Stimulated activated CD4-positive, alpha-beta T cell treated with anti-CD3 and anti-CD28 coated beads, Interleukin-4, amount 100 ng/mL, for 48 hours (primary cell): ENCODE measurements at places on chromosomes 2 and 18.

- DNase-seq = no peak
Measured at GRCh38 chr2:218827701-218828476, 3.7 kb downstream of the PRKAG3 start.

GRCh38 chr18:74137920-74138538 is 9.6 kb downstream of the FBXO15 start:
- no peak for DNase-seq

DNA sequence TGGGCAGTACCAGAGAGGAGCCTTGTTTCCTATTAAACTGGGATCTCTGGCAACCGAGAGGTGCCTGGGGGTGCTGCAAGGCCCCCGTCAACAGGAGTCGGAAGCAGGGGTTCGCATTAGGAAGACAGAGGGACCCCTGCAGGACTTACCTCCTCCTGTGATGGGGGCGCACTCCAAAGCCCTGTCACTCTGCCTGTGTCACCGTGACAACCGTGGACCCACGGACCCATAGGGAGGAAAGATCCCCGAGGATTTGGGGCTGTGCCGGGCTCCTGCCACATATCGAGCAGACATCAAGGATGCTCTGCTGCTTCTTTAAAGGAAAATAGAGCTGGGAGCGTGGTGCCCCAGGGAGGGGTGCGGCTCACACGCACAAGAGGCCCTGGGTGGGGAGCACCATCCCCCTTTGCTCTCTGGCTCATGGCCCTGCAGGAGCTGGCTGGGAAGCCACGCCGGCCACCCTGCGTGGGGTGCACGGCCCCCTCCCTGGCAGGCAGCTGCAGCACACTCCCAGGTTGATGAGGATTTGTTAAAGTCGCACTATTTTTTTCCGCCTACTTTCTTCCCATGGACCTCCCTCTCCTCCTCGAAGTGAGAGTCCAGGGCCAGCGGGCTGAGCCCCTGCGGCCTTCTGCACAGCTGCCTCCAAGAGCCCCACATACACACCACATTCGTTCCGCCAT is 167.5 kb downstream of the TWIST2 start:
- DNase-seq = no peak

DNA sequence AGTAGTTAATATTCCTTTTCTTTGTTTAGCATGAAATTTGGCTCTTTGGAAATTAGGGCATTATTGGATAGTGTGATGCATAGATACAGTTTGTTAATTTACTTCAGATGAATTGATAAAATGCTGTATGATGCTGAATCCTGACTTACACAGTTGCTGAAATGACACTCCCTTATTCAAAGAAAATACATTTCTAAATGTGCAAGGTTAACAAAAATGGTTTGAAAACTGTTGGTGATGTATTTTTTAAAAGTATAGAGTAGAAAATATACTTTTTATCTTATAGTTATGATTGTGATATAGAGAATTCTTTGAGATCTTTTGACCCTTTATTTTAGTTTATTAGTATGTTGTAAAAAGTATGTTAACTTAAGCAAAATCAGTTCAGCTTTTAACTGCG is 27.8 kb downstream of the VAPA start:
- DNase-seq = no peak

DNA sequence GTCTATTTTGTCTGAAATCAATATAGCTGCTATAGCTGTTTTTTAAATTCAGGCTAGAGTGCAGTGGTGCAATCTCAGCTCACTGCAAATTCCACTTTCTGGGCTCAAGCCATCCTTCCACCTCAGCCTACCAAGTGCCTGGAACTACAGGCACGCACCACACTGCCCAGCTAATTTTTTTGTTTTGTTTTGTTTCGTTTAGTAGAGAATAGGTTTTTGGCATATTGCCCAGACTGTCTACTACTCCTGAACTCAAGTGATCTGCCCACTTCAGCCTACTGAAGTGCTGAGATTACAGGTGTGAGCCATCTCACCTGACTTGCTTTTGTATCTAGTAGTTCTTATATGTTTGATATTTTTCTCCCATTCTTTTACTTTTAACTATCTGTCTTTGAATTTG is 259.7 kb downstream of the CDH19 start:
- no peak for DNase-seq

DNA sequence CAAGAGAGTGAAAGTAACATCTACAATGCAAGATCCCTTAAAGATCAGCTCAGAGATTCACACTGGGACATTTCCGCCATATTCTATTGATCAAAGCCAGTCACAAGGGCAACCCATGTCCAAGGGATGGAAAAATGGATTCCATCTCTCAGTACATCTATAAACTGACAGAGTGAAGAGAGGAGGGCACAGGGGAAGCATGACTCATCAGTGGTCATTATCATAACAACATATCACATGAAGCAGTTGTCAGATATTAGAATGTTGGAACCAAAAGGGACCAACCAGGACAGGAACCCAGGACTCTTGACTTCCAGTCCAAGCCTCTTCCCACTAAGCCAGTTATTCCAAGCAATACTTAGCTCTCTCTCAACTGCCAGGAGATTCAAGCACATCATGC is 54.9 kb upstream of the IGFBP2 start:
- no peak for DNase-seq

DNA sequence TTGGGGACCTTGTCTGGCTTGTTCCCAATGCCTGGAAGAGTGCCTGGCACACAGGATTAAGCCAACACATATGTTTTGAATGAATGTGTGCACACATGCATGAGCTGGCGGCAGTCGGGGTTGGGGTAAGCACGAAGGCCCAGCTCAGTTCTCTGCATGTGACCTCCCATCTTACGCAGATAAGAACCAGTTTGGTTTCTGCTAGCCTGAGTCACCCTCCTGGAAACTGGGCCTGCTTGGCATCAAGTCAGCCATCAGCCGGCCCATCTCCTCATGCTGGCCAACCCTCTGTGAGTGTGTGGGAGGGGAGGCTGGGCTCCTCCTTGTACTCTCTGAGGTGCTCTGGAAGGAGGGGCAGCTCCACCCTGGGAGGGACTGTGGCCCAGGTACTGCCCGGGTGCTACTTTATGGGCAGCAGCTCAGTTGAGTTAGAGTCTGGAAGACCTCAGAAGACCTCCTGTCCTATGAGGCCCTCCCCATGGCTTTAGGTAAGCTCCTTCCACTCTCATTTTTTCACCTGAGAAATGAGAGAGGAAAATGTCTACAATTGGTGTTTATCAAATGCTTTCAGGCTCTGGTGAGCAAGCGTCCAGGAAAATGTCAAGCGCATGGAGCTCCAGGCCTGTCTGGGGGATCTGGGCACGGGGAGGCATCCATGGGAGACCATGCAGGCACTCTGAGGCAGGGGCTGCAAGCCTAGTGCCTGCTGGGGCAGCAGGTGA is 9.7 kb upstream of the IL1RN start:
- peak; percentile 32 for DNase-seq

GRCh38 chr2:113253453-113253852 is 25.3 kb downstream of the PAX8 start:
- DNase-seq = no peak

- DNase-seq = no peak
Measured at GRCh38 chr18:42426496-42427015, 471.5 kb downstream of the PIK3C3 start.

- DNase-seq = no peak
Measured at GRCh38 chr2:218729640-218730039, 19.0 kb downstream of the TTLL4 start.

DNA sequence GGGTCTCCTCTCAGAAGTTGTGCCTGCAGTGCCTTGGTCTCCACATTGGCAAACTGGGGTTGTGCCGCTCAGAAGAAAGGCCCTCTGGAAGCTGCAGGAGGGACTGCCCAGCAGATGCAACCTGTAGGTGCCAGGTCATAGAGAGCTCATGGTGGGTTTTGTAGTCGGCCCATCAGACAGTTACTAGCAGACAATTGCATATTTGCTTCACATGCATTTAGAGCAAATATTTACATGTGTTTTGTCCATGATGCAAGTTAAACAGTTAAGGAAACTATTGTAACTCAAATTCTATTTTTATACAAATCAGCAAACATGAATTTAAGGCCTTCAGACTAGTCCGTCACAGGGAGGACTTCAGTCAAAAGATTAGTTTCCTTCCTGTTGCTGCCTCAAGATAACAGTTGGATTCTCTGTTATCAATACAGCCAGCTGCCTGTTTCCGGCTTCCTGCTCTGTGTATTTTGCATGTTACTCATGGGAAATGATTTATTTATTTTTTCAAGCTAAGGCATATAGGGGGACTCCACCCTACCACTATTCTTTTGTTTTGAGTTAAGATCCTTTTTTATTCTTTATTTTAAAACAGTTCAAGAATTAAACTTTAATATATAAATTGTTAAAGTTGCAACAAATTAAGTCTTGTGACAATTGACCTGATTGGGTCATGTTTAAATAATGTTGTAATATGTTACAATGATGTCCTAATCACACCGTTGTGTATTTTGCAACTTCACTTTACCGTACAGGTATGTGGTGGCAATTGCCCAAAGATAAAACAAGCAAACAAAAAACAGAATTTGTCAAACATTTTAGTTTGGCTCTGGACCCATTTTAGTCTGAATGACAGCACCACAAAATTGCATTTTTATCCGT is 133.5 kb downstream of the SPTBN1 start:
- DNase-seq = no peak

GRCh38 chr2:54271189-54271588 is 15.2 kb upstream of the TSPYL6 start:
- no peak for DNase-seq

- DNase-seq = peak; percentile 80
Measured at GRCh38 chr2:26330114-26330549, 15.8 kb upstream of the SELENOI start.
